ENCODE measurements at places on chromosomes 13 and 19. TPM values are rescaled to one million over a fixed set of nuclear protein-coding genes. Genes with fewer than 3 reads are reported as not detected.

DNA sequence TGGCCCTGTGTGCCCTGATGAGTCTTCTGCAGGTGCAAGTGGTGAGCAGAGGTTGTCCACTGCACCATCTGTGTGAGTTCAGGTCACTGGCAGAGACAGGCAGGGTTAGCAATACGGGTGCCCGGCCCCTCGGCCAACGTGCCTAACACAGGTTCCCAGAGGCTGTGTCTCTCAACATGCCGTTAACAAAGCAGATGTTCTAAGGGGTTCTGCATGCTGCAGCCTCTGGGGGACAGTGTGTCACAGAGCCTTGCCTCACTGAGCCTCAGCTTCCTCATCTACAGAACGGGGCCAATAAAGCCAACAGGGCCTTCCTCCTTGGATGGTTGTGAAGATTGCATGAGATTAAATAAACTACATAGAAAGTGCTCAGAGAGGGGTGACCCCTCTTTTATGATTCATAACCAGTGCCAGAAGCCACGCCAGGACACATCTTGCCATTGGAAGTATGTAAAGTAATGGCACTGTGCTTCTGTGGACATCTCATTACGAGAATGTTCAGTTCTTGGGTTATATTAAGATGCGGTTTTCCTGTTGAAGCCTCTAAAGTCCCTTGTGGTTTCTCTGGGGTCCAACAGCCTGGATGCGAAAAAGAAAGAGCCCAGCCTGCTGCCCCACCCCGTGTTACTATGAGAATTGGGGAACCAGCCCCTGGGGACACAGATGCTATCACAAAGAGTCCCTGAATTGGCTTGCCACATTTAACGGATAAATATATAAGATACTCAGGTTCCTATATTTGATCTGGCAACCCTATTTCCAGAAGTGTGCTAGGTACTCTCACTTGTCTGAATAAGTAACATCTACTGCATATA is 11.2 kb upstream of the ARHGEF18 start:
- H3K4me1 ChIP-seq: peaks cover 53% of the 10 kb centered on the region
- H3K36me3 ChIP-seq: no peaks in the 10 kb centered on the region
- no peak for DNase-seq
- H3K27ac ChIP-seq: peak overlapping the region; percentile 65

GRCh38 chr19:39321832-39322176 is 1.1 kb upstream of the LRFN1 start:
- no peak overlapping the region for H3K27ac ChIP-seq
- no peaks in the 10 kb centered on the region for H3K27me3 ChIP-seq
- H3K4me1 ChIP-seq: peaks cover 21% of the 10 kb centered on the region
- H3K36me3 ChIP-seq: peaks cover 10% of the 10 kb centered on the region
- H3K4me3 ChIP-seq: no peak overlapping the region

- H3K27me3 ChIP-seq: no peaks in the 10 kb centered on the region
- H3K36me3 ChIP-seq: no peaks in the 10 kb centered on the region
- H3K27ac ChIP-seq: no peak overlapping the region
- no peak overlapping the region for H3K4me3 ChIP-seq
- no peaks in the 10 kb centered on the region for H3K4me1 ChIP-seq
- no peak for DNase-seq
Measured at GRCh38 chr13:73262862-73263627, 204.2 kb downstream of the KLF5 start.

- no peaks in the 10 kb centered on the region for H3K36me3 ChIP-seq
- DNase-seq: no peak
- no peak overlapping the region for H3K4me3 ChIP-seq
- H3K4me1 ChIP-seq: no peaks in the 10 kb centered on the region
- no peaks in the 10 kb centered on the region for H3K27me3 ChIP-seq
- H3K27ac ChIP-seq: no peak overlapping the region
Measured at GRCh38 chr13:50901701-50902100, 7.9 kb upstream of the RNASEH2B start.

Gene ZNF649
- total RNA-seq: 11.0 TPM

All from natural killer cell (primary cell).